ENCODE measurements at places on chromosomes 4 and X.
A peak's percentile ranks its signal among the peaks of the same experiment; 100 is the strongest.

GRCh38 chrX:109463784-109464183, 18.1 kb downstream of the GUCY2F start:
- DNase-seq: peak; percentile 21

GRCh38 chrX:153968754-153969124, 2.9 kb downstream of the HCFC1 start:
- DNase-seq: no peak

GRCh38 chr4:139852612-139853269, 187.1 kb downstream of the MGST2 start:
- DNase-seq: no peak

DNA sequence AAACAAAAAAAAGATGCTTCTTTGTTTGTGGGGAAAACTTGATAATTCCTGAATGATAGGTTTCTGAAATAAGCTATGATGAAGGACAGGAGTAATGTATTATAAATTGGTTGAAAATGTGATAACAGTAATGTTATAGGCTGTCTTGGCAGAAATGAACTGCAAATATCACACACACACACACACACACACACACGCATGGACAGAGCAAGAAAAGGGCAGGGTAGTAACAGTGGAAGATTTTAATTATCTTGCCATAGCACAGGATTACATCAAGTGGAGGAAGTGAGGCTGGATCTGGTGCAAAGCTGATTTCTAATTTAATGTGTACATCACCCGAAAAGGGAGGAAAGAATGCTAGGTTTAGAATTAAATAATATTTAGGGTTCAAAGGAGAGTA, 97.5 kb upstream of the CXXC4 start:
- no peak for DNase-seq

GRCh38 chr4:150283689-150284088, 205.4 kb downstream of the DCLK2 start:
- peak; percentile 97 for DNase-seq

DNA sequence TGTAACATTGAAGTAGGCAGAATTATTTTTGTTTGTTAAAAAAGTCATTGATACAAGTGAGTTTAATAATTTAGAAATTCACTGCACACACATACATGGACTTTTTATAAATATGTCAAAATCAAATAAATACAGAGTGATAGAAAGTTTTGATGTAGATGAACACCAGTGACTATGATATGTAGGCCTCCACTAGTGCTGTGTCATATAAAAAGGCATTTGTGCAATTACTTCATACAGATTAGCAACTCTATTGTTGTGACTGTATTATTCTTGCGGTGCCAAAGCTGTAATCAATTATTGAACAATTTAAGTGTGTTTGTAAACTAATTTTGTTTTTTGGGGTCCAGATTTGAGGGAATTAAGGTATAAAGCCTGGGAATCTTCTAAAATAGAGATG, 366.2 kb upstream of the PITX2 start:
- peak; percentile 3 for DNase-seq

GRCh38 chr4:19707876-19708275, 543.8 kb upstream of the SLIT2 start:
- no peak for DNase-seq

GRCh38 chr4:143921181-143921580, 15.8 kb upstream of the GYPE start:
- DNase-seq: no peak

DNA sequence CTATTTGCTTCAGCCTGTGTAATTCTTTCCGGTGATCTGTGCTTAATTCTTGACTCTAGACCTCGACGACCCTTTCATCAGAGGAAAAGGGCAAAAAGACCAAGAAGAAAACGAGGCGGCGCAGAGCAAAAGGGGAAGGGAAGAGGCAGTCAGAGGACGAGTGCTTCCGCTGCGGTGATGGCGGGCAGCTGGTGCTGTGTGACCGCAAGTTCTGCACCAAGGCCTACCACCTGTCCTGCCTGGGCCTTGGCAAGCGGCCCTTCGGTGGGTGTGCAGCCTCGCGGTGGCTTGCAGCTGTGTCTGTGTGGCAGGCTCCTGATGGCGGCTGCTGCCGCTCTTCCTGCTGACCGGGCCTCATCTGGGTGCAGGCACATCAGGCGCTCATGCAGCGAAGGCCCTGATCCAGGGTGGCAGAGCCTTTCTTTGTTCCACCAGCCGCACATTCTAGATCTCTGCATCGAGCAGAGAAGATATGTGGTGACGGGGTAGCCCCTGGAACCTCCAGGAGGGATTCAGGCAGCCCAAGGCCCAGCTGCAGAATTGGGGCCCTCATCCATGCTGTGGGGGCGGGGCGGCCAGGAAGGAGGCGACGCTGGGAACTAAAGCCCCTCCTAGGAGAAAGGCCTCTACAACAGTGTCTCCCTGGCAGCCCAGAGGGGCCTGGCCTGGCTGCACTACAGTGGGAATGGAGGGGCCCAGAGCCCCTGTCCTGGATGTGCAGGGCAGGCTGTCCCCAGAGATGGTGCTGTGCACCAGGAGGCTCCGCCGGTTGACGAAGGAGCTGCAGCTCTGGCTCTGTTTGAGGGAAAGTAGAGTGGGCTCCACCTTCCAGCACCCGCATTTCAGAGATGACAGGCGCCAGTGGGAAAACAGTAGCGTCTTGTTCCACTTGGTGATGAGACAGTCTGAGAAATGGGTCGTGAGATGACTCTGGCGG, 32.1 kb downstream of the NELFA start:
- DNase-seq: no peak

DNA sequence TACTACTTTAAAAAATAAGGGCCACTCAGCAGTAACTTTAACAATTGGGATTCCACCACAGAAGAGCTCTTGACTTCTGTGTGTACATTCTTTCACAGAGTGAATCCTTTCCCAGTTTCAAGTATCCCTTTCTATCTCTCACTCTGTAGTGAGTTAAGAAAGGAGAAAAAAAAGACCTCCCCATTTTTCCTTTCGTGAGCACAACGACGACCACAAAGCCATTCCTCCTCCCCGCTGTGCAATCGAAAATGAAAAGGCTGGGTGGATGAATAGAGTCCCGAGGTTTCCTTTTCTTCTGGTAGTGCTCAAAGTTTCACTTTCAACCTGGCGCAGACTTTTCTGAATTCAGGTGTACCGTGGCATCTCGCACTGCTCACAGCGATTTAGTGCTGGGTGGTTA, 58.0 kb downstream of the TAB3 start:
- no peak for DNase-seq

- DNase-seq: no peak
Observed at GRCh38 chr4:73404042-73404441, at the start of gene ALB. Gene ALB, plus strand, starts transcription at chr4:73404287. Its CDS starts 41 bp downstream, at chr4:73404328.

DNA sequence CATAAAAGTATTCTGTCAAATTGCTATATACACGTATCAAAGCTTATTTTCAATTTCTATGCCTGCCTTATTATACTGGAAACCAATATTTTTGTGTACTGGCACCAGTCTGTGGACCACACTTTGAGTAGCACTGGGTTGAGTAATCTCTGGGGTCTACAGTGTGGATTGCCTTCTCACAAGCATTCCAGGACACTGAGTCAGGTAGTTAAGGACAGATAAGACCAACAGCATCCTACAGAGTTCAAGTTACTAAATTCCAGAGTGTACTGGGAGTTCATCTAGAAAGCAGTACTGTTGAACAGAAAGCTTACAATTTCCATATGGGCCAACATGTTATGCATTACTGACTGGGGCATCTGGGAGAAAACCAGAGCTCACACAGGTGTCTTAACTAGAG, 61.8 kb downstream of the VMA21 start:
- DNase-seq: peak; percentile 19

- DNase-seq: no peak
Observed at GRCh38 chrX:44020693-44021092, 47.5 kb upstream of the NDP start.

- DNase-seq: peak; percentile 63
Observed at GRCh38 chr4:185039508-185040273, 21.4 kb downstream of the HELT start.

- DNase-seq: no peak
Observed at GRCh38 chr4:68905939-68906779, 45.4 kb downstream of the UGT2A3 start.

DNA sequence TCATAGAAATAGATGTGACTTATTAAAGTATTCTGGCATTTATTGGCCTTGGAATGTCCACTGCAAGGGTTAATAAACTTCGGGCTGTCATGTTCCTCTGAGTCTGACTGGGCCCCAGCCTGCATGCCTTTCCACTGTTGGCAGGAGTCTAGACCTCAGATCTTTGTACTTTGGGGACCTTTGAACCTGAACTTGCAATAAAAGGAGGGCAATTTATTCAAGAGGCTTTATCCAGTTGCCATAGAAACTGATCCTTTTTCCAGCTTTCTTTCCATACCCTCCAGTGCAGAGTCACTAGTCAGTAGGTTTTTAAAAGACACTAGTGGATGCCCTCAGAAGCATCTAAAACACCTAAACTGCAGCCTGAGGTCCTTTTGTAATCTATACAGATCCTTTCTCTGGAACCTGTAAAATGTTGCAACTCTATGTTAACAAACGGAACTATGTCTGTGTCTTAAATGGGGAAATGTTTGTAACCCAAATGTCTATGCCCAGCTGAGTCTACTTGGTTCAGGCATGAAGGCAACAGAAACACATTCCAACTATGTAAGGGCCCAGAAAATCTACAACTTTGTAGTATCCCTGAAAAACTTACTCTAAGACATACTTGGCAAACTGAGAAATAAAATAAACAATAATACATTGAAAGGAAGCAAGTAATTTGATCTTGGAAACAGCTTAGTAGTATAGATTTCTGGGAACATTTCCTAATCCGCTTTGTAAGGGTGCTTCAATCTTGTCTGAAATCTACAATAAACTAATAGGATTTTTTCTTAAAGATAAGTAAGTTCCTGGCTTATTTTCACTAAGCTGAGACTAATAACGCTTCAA, 41.5 kb downstream of the SOWAHB start:
- peak; percentile 34 for DNase-seq

- DNase-seq: no peak
Observed at GRCh38 chr4:185514182-185514697, 21.1 kb downstream of the PDLIM3 start.

GRCh38 chr4:57144466-57144865, 34.3 kb upstream of the IGFBP7 start:
- no peak for DNase-seq

DNA sequence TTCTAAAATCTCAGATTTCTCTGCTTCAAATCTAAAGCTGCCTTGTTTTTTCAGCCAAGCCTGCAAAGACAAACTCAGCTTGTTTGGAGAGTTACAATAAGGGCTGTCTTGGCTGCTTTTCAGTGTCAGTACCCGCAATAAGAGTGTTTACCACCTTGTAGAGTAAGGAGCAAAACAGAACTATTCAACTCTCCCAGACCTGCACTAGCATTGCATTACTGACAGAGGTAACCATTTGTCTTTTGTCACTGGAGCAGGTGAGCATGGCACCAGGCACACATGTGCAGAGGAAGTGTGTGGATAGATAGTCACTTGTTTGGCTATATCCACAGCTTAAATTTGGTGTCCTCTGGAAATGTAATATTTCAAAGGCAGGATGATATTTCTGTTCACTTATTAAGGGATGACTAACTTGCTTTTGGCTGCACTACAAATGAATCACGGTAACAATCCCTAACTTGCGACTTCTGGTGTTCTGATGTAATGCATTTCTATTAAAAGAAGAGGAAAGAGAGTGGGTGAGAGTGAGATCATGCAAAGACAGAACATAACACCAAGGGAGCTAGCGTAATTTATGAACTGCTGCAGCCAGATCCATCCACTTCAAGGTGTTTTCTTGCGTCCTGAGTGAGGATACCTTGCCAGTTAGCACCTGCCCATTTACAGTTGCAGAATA, 38.6 kb downstream of the PTCHD1 start:
- peak; percentile 54 for DNase-seq

- peak; percentile 32 for DNase-seq
Observed at GRCh38 chrX:47743504-47743903, 84.5 kb upstream of the UXT start.

DNA sequence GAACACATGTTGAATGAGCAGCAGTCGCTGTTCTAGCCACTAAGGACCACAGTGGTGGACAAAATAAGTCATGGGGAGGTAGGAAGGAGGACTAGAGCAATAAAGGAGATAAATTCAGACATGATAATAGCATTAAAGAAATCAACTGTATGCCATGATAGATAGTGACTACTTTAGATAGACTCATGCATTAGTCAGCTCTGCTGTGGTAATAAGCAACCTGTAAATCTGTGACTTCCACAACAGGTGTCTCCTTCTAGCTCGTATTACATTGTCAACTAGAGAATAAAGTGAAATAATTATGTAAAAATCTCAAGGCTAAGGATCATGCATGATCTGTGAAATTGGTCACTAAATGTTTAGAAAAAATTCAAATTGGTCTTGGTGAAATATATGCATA, 77.9 kb downstream of the WWC2 start:
- no peak for DNase-seq

DNA sequence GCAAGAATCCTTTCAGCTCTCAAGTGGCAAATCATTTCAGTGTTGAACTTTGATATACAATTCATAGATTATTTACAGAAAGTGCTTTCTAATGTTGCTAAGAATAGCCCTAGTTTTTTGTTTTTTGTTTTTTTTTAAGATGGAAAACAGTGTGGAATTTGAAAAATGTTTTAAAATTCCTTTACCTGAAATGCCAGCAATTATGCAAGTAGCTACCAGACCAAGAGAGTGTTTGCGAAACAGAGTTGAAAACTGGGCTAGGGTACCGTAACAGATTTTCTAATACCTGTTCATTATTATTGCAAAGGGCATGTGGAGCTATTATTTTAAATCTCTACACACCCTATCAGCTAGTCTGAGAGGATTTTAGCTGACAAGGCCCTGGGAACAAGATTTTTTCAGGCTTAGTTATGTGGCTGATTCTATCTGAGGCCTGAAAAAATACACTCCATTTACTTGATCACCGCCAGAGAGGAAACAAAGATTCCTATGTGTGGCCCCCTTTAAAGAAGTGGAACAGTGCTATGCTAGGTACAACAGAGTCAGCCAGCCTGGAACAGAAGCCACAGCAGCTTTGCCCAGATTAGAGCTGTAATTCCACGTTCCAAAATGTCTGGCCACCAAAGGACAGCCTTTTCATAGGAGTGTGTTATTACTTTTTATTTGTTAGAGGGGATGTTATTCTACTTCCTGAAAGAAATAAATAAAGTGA, 46.9 kb upstream of the SLC39A8 start:
- DNase-seq: no peak

GRCh38 chr4:24656906-24657305, 72.6 kb upstream of the DHX15 start:
- DNase-seq: no peak

- no peak for DNase-seq
Observed at GRCh38 chrX:18654875-18655836, 16.8 kb downstream of the RS1 start.

DNA sequence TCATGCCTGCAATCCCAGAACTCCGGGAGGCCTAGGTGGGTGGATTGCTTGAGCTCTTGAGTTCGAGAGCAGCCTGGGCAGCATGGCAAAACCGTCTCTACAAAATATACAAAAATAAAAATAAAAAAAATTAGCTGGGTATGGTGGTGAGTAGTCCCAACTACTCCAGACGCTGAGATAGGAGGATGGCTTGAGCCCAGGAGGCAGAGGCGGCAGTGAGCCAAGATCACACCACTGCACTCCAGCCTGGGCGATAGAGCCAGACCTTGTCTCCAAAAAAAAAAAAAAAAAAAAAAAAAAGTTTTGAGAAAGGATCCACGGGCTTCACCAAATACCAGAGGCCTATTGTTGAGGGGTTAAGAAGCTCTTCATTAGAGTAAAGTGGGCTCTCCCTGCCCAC, 8.0 kb downstream of the SUPT20HL2 start:
- no peak for DNase-seq

Data from fibroblast of skin of right quadriceps (primary cell).